Sigmoid colon (tissue), 7 donors: ENCODE measurements at places on chromosomes 5 and 9. TPM values are rescaled to one million over a fixed set of nuclear protein-coding genes. Genes with fewer than 3 reads are reported as not detected.

ADGRV1 gene
- 1.1 TPM for total RNA-seq

OMD gene
- total RNA-seq = 6.5 TPM

PCDHB5 gene
- total RNA-seq = 3.2 TPM

TNFSF8 gene
- 1.8 TPM for total RNA-seq

DNLZ gene
- total RNA-seq = 38.2 TPM

PCDHB12 gene
- total RNA-seq = 7.2 TPM

SCGB3A1 gene
- not detected for total RNA-seq
